ENCODE measurements at places on chromosomes 5 and 9.
A peak's percentile ranks its signal among the peaks of the same experiment; 100 is the strongest.

DNA sequence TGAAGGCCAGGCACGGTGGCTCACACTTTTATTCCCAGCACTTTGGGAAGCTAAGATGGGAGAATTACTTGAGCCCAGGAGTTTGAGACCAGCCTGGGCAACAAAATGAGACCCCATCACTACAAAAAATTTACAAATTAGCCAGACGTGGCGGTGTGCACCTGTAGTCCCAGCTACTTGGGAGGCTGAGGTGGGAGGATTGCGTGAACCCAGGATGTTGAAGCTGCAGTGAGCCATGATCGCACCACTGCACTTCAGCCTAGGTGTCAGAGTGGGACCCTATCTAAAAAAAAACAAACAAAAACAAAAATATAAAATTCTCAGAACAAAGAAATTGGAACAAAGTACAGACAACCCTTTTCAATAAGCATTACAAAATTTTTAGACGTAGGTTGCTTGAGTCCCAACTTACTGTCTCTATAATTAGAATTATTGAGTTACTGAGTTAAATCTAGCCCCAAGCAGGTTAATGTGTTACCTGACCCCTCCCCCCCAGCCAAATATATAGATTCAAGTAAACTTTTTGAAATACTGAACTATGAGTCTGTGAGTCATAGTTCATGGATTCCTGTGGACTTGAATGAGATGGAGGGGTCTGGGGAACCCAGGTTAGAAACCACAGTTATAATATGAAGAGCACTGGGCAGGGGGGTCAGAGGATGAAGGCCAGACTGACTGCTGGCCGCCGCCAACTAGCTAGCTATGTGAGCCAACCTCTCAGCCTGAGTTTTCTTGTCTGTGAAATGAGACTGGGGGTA is 173.1 kb downstream of the AOPEP start:
- no peak for DNase-seq

DNA sequence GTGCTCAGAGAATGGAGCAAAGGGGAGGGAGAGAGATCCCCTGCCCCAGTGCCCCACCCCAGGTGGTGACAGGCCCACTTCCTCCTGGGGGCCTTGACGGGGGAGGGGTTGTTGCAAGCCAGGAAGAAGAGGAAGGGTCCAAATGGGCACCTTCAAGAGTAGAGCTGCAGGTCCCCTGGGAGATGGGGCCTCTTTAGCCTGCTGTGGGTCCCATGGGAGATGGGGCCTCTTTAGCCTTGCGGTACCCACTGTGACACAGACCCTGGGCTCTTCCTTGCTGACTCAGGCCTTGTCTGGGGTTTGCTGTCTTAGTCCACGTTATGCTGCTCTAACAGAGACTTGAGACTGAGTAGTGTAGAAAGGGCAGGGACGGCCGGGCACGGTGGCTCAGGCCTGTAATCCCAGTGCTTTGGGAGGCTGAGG is 9.6 kb upstream of the TOR4A start:
- no peak for DNase-seq

GRCh38 chr5:13003457-13003856 is 941.0 kb downstream of the DNAH5 start:
- no peak for DNase-seq

GRCh38 chr5:10534561-10535530 is 29.0 kb upstream of the ANKRD33B start:
- no peak for DNase-seq

GRCh38 chr5:138053554-138053953 is 20.7 kb upstream of the FAM13B start:
- DNase-seq = no peak

GRCh38 chr5:69517763-69518212 is 25.2 kb downstream of the OCLN start:
- no peak for DNase-seq

DNA sequence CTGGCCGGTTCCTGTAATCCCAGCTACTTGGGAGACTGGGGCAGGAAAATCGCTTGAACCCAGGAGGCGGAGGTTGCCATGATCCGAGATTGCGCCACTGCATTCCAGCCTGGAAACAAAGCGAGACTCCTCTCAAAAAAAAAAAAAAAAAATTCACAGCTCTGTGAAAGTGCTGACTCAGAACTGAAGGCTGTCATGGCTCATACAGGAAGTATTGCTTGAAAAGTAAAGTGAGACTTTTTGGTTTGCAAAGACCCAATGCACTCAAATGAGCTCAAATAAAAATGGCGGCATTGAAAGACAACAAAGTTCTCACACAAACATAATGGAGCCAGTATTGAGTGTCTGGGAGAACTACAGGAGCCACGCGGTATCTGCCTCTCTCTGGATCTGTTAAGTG is 202.1 kb downstream of the FBXL7 start:
- no peak for DNase-seq

- no peak for DNase-seq
Observed at GRCh38 chr9:78677326-78677725, 380.4 kb downstream of the PSAT1 start.

- DNase-seq = no peak
Observed at GRCh38 chr5:127562252-127562651, 44.8 kb downstream of the PRRC1 start.

GRCh38 chr5:108345541-108346171 is 36.2 kb downstream of the FBXL17 start:
- peak; percentile 18 for DNase-seq

GRCh38 chr9:114662081-114662989 is 4.7 kb upstream of the TEX53 start:
- peak; percentile 81 for DNase-seq

DNA sequence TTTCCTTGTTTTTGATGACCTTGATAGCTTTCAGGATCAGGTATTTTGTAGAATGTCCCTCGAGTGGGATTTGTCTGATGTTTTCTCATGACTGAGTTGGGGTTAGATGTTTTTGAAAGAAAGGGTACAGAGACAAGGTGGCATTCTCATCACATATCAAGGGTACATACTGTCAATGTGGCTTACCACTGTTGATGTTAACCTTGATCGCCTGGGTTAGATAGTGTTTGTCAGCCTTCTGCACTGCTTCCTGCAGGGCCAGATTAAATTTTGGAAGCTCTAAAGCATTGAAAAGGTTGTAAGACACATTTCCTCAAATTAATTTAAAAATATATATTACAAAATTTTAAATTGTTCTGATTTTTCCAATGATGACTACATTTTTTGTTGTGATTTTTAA is 287.4 kb upstream of the ACTBL2 start:
- no peak for DNase-seq

DNA sequence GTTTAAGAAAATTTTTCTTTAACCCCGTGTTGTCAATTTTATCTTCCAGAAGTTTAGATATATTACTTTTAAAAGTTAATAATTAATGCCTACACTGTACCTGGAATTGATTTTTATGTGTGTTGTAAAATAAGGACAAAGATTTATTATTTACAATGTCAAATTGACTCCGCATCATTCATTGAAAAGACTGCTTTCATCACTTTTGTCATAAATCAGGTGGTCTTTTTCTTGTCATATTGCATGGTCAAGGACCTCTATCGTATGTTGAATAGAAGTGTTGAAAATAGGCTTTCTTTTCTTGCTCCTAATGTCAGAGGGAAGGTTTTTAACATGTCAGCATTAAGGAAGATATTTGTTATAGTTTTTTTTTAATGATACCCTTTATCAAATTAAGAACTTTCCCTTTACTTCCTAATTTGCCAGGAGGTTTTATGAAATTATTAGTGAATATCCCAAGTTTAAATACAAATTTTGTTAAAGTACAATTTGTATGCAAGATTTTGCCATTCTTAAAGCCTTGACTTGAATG is 92.6 kb downstream of the WDR70 start:
- DNase-seq = no peak

- DNase-seq = no peak
Observed at GRCh38 chr9:124409410-124409809, 5.8 kb downstream of the PSMB7 start.

- no peak for DNase-seq
Observed at GRCh38 chr9:123174079-123174478, 94.3 kb downstream of the STRBP start.

DNA sequence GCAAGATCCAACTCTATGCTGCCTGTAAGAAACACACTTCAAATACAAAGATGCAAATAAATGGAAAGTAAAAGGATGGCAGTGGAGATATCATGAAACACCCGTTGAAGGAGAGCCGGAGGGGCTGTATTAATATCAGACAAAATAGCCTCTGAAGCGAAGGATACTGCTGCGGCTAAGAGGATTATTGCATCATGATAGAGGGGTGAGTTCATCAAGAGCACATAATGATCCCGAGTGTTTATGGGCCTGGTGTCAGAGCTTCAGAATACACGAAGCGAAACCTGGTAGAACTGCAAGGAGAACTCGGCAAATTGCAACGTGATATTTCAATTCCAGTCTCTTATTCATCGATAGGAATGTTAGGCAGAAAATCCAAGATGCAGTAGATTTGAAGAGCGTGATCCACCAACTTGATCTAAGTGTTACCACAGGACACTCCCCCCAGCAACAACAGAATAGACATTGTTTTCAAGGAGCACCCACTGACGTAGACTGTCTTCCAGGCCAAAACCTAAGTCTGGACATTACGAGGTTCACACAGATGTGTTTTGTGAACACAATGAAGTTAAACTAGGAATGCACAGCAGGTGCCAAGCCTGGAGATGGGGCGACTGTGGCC is 27.7 kb upstream of the QSOX2 start:
- DNase-seq = no peak

GRCh38 chr5:142420561-142421227 is 95.9 kb upstream of the SPRY4 start:
- no peak for DNase-seq

- no peak for DNase-seq
Observed at GRCh38 chr5:155316070-155316714, 302.6 kb downstream of the KIF4B start.

DNA sequence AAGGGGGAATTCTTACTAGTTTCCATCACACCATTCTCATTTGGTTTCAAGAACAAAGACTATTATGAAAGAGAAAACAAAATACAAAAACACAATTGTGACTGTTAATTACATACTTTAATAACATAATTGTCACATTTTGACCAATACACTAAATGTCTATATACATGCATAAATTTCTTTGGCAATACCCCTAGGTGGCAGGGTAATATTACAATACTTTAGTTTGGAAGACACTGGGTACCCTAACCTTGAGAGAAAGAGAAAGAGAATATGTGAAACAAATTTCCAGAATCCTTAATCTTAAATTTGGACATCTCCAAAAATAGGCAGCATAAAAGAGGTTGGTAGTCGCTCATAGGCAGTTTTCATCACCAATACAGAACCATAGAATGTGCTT is 619.6 kb upstream of the ADAMTS16 start:
- no peak for DNase-seq

DNA sequence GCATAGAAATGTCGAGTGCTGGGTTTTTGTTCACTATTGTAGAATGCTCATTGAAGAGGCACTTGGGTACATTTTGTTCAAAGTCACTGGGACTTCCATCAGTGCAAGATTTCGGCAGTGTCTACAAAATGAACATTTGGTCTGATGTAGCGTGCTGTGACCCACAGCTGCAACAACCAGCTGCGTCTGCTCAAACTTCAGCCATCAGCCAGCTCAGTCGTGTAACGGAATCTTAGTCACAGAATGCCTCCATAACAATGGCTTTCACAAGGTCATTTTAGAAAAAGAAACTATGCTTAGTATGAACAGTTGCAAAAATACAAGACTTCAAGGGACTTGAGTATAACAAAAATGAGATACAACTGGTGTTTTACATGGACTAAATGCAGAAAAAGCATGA is 828.1 kb upstream of the GRAMD2B start:
- no peak for DNase-seq

DNA sequence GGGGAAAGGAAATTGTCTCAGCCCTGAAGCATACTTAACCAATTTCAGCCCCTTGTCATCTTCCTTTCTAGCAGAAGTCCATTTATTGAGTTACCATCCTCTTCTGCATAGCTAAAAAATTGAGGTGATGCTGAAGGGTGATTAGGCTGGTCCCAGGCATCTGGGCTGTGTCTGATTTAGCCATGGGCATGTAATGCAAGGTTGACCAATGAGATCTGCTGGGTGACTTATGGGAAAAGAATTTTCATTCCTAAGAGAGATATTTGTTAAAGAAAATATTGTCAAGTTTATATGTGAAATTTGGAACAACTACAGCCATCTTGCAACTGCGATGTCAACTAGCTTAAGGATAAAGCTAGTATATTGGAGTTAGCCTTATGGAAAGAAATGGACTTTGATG is 5.1 kb downstream of the ITGA2 start:
- no peak for DNase-seq

DNA sequence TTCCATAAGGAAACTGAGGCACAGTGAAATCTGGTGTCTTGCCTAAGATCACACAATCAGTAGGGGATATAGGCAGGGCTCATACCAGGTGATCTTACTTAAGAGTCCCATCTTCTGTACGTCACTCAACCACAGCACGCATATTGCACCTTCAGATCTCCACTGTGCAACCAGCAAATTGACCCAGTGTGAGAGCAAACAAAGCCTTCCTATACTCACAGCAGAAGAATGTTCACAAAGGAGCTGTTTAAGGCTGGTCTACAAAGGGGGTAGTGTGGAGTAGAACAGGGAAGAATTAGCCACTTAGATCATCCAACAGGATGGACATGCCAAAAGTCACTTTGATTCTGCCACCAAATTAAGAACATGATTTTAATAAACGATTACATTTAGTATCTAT is 305.9 kb downstream of the SLIT3 start:
- no peak for DNase-seq

DNA sequence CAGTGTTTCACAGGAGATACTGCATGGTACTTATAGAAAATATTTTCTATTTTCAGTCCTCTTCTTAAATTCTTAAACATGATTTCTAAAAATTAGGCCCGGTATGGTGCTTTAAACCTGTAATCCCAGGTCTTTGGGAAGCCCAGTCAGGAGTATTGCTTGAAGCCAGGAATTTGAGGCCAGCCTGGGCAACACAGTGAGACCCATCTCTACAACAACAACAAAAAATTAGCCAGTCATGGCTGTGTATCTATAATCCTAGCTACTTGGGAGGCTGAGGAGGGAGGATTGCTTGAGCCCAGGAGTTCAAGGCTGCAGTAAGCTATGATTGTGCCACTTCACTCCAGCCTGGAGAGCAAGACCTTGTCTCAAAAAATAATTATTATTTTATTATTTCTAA is 23.3 kb downstream of the ELL2 start:
- DNase-seq = no peak

DNA sequence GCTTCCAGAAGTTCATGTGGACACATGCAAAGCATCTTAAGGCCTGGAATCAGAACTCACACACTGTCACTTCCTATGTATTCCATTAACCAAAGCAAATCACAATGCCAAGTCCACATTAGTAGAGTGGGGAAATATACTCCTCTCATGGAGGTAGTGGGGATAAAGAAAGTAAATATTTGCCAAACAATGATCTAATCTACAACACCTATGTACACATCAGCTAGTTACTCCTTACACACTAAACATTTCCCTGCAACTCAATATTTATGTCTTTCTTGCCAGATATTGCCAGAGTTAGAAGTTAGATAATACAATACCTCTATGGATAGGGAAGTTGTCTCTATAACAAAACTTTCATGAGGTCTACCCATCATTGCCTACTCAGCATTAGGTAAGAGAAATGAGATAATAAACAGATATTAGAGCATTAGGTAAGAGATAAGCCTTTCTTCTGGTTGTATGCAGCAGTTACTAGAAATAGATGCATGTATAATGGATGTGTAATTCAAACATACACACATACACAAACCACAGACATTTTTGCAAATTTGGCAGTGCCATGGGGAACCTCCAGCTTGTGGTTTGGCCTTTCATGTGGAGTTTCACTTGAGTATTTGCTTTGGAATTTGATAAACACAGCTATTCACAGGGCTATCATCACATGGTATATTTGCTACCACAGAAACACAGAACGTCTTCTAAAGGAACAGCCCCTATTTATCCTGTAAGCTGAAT is 196.5 kb downstream of the TLE1 start:
- no peak for DNase-seq

- DNase-seq = no peak
Observed at GRCh38 chr5:122195802-122196394, 66.6 kb downstream of the ZNF474 start.
